ENCODE measurements at places on chromosomes 7 and 10.
A peak's percentile ranks its signal among the peaks of the same experiment; 100 is the strongest.

- no peak for DNase-seq
These were observed 389.2 kb upstream of the KLF6 start for GRCh38 chr10:4174197-4174596.

DNA sequence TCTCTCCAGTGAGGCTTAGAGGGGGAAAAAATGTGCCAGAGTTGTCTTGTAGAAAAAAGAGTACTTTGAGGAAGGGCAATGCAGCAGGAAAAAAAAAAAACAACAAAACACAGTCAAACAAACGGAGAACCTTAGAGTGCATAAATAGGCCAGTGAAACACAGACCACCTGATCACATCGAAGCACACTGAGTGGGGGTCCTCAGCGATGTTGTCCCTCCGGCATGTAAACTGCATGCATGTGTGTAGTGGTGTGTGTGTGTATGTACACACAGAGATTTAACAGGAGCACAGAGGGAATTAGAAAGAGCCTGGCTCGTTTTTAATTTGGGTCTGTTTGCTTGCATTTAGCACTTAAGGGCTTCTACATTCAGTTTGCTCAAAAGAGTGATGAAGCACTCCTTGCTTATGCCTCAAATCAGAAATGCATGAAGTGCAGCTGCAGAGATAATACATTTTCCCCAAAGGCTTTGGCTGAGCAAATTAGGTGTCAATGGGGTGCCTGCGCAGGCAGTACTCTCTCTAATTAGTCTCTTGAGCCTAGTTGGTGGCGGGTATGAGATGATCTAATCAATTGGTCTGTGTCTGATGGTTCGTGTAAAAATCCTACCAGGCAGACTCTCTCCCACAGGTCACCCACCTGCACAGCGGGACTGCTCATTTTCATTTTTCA lies 62.7 kb upstream of the FZD1 start:
- DNase-seq, result no peak

GRCh38 chr7:22569586-22570321 lies 69.8 kb upstream of the STEAP1B start:
- no peak for DNase-seq

DNA sequence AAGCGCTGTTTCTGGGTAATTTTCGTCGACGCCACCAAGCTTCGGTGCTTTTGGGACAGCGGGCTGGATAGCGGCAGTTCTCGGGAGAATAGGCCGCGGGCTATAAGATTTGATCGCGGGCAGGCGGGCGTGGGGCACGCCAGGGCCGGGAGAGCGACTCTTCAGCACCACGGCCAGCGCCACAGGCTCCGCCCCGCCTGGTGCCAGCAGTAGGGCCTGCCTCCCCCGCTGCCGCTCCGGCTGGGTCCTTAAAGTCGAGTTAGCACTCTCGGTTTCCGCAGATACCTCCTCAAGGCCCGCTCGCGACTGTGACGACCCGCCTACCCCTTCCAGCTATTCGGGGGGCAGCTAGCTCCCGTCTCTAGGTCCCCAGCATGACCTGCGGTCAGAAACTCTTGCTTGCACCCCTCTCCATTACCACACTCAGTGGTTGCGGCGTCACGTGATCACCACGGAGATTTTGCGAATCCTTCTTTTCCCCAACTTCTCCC lies 9.4 kb downstream of the NXPH1 start:
- DNase-seq, result peak; percentile 78

Measured in testis (tissue), 5 donors.